Stimulated activated CD8-positive, alpha-beta memory T cell treated with anti-CD3 and anti-CD28 coated beads, Interleukin-15, amount 100 ng/mL, for 4 hours (primary cell): ENCODE measurements at places on chromosomes 3 and 15.

DNA sequence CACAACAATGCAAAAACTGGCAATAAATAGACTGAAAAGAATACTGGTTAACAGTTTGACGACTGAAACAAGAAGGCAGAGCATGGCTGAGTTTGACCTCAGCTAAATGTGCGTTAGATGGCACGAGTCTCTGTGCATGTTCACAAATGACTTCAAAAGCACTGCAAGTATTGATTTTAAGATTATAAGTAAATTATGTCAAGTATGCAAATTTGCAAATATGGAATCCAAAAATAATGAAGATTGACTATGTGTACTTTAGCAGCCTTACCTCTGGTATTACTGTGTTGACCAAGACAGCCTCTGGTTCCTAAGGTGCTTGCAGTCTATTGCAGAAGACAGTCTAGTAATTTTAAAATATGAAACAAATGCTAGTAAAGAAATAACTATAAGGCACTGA, 2.6 kb upstream of the EIF5A2 start:
- DNase-seq: no peak

DNA sequence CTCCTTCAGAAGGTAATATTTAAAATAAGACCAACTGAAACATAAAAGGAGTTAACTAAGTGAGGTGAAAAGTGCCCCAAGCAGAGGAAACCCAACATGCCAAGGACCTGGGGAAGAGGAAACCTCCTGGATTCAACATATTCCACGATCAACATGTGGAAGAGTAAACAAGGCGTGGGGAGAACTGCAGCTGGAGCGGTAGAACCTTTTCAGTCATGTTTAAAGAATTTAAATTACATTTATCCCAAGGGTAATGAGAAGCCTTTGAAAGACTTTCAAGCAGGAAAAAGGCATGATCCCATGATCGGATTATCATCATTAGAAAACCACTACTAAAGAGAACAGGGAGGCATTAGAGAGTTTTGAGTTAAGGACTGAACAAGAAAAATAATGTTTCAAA, 330.7 kb downstream of the FHIT start:
- no peak for DNase-seq

DNA sequence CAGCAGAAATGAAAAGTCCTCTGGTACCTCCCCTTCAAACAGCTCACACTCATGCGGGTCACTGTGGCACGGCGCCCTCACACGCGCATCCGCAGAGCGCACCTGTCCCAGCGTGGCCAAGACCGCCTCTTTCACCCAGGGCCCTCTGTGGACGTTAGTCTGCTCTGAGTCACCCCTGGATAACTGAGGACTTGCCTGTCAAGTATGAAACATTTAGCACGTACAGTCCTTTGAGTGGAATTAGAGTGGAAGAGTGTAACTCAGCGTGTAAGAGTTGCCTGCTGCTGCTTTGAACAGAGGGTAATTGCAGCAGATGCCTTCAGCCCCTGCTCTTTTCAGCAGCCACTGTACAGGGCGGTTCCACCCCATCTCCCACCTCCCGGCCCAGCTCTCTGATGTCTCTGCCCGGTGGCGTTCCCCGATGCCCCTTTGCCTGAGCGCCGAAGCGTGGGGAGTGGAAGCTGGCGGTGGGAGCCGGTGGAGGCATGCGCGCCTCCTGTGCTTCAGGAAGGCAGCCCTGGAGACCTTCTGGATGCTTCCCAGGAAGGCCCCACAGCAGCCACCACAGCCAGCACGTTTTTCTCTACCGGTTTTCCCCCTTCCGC, 23.0 kb downstream of the CPN2 start:
- DNase-seq: no peak

- DNase-seq: no peak
These were observed 9.6 kb downstream of the NDUFAF1 start for GRCh38 chr15:41392659-41393058.

- DNase-seq: no peak
These were observed 296.0 kb upstream of the COL8A1 start for GRCh38 chr3:99342383-99342782.

- DNase-seq: no peak
These were observed 42.8 kb upstream of the RNU6-1 start for GRCh38 chr15:67882487-67883233.

DNA sequence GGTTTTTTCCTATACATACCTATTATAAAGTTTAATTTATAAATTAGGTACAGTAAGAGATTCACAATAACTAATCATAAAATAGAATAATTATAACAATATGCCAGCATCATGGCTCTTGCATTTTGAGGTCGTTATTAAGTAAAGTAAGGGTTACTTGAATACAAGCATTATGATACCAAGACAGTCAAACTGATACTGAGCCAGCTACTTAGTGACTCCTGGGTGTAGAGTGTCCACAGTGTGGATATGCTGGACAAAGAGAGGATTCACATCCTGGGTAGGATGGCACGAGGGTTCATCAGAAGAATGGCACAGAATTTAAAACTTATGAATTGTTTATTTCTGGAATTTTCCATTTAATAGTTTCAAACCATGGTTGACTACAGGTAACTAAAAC, 157.2 kb upstream of the IL12A start:
- DNase-seq: no peak

- no peak for DNase-seq
These were observed 151.3 kb downstream of the XXYLT1 start for GRCh38 chr3:195119461-195120266.

DNA sequence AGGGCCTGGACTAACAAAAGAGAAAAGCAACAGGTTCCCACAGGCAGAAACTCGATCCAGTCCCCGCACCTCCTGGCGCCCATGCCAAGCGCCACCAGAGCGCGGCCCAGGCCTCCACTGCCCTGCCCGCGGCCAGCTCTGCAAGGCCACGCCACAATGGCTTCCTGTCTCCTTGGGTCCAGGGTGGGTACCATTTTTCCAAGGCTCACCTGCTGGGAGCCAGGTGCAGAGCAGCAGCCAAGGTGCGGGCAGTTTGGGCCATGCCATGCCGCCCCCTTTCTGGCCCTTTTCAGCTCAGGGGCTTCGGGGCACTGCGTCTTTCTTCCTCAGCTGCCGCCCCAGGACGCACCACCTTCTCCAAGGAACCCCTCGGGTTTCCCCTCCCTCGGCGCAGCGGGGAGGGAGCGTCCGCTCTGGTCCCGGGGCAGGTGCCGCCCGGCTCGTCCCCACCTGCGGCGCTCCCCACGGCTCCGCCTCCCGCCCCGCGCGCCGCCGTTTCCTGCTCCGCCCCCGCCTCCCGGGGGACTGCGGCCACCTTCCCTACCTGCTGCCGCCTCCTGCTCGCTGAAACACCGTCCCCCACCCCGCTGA, at the start of gene ILDR1:
Gene ILDR1, minus strand, starts transcription at position 437 of the 591 bp plus-strand sequence. Its CDS starts 170 bp downstream, at position 267.
- DNase-seq: no peak

- DNase-seq: no peak
These were observed 150.3 kb upstream of the SOX2 start for GRCh38 chr3:181561139-181562031.

GRCh38 chr15:98923171-98923570, 84.4 kb downstream of the PGPEP1L start:
- no peak for DNase-seq

GRCh38 chr3:31041161-31041978, 146.9 kb upstream of the GADL1 start:
- DNase-seq: no peak

DNA sequence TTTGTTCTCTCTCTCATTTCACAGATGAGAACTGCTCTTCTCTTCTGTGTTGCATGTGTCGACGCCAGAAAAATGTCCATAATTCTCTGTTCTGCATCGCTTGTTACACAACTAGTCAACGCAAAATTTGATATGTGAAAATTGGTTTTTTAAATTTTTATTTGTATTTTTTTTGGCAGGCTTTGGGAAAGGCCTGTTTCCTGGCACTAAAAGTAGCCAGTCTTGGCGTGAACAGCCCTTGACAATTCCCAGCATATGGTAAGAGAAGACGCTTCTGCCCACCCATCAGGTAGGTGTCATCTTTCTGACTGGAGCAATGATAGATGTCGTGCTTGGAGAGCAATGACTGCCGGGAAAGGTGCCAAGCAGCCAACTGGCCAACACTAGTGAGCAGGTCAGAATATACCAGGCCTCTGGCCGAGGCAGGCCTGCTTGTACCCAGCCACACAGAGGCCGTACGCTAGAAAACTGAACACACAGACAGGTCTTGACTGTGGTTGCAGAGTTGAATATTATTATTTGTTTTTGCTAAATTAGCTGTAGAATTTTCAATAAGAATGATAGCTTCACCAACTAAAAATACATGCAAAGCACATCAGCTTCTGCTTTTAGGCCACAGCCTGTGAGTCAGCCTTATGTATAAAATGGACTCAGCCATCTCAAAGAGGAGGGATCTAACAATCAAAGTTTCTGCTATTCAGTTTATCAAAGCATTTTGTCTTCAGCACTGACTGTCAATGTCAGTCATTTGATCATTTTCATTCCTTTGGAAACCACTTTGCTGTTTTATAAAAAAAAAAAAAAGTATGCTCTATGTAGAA, 837.5 kb downstream of the MCTP2 start:
- DNase-seq: no peak

DNA sequence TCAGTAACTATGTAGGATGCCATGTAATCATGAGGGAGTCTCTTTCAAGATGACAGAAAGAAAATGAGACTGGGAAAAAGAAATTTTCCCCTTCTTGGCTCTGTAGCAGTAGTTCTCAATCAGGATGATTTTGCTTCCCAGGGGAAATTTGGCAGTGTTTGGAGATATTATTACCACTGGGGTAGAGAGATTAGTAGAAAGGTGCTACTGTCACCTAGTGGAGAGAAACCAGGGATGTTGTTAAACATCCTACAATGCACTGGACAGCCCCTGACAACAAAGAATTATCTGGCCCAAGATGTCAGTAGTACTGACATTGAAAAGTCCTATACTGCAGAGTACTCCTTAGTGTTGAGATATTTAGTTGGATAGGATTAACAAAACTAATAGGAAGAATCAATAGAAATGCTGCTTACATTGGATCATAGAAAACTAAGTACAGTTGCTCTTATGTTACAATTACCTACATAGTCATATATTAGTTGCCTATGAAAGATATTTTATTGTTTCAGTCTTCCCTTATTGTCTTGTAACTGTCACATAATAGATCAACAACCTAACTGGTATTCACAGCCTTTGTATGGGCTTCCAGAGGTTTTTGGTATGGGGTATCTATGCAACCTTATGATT, 433.3 kb downstream of the RAP2B start:
- no peak for DNase-seq

DNA sequence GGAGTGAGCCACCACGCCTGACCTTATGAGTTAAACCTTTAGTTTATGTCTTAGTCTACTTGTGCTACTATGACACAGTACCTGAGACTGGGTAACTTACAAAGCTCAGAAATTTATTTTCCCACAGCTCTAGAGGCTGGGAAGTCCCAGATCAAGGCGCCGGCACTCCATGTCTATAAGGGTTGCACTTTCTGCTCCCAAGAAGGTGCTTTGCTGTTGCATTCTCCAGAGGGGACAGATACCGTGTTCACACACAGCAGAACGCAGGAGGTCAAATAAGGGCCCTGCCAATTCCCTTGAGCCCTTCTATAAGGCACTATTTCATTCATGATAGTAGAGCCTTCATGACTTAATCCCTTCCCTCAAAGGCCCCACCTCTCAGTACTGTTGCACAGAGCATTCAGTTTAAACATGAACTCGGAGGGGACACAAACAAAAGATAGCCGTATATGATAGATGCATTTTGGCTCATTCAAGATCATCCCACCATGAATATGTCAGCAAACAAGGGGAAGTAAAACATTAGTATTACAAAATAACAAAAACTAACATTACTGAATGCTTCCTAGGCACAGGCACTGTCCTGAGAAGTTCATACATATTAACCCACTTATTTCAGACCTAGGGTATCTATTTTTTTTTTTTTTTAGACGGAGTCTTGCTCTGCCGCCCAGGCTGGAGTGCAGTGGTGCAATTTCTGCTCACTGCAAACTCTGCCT, 26.5 kb downstream of the PLA1A start:
- no peak for DNase-seq

GRCh38 chr3:165837058-165837525, at the start of gene BCHE:
BCHE (minus strand) TSS chr3:165837423; CDS start chr3:165831033, 6,390 bp downstream.
- DNase-seq: no peak

- no peak for DNase-seq
These were observed 71.2 kb downstream of the ARHGAP31 start for GRCh38 chr3:119365418-119365817.

- no peak for DNase-seq
These were observed 15.4 kb downstream of the IREB2 start for GRCh38 chr15:78453447-78453846.

GRCh38 chr3:45258317-45258716, 32.2 kb upstream of the TMEM158 start:
- no peak for DNase-seq

GRCh38 chr3:10977892-10978510, 14.5 kb upstream of the SLC6A1 start:
- no peak for DNase-seq

DNA sequence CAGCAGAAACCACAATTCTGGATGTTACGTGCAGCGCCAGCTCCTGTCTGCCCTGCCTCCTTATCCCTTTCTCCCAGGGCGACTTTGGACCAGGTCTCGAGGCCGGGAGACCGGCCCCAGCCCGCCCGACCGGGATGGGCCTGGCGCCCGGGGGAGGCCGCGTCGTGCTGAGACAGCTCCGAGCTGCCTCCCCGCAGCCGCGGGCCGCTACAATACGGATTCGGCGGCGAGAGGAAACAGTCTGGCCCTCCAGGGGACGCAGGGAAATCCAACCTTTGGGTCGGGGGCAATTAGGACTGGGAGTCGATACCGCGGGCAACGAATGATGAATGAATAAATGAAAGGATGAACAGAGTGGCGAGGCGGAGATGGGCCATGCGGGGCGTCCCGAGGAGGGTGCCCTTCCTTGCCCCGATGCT, 537 bp downstream of the GRAMD2A start:
- DNase-seq: no peak

DNA sequence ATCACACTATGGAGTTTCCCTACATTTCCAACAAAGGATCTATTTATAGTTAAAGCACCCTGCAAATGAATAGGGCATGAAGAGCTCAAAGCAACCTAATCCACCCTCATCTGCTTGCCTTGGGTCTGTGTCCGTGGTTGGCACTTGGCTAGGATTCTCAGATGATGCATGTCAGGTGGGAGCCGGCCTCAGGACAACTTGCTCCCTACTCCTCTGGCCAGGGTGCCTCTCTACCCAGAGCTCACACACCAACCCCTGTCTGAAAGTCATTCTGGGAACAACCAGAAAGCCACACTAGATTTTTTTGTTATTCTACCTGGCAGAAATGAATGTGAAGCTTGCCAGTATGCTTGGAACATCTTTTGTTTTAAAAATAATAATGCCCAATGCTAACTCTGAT, 13.2 kb downstream of the ARHGEF3 start:
- DNase-seq: no peak
